ENCODE measurements at places on chromosomes 2 and 18.

- DNase-seq = no peak
These were observed 598 bp upstream of the CEP68 start for GRCh38 chr2:65055422-65056214.

- peak; percentile 24 for DNase-seq
These were observed 106.9 kb downstream of the FBXO15 start for GRCh38 chr18:74040459-74041332.

- no peak for DNase-seq
These were observed 543 bp upstream of the STARD7 start for GRCh38 chr2:96209011-96209728.

DNA sequence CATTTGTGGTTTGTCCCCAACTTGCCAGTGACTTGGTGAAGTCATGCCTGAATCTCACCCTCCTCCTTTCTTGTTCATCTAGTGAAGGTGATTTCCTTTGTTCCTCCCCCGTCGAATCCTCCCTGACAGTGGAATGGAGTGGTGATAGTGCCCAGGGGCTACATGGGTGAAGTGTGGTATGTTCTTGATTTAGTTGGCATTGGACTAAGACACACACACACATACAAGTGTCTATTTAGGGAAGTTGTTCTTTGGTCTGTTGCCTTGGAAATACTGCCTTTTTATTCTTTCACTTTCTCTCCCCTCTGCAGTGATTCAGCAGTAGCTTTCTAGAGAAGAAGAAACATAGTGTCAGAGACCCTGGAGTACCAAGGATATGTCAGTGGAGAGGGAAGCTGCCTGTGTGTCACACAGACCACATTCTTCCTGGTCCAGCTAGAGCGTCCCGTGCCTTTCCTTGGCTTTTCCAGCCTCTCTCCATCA lies 10.9 kb downstream of the INPP4A start:
- DNase-seq = no peak

- no peak for DNase-seq
These were observed 163.6 kb upstream of the COPS8 start for GRCh38 chr2:236922061-236922460.

DNA sequence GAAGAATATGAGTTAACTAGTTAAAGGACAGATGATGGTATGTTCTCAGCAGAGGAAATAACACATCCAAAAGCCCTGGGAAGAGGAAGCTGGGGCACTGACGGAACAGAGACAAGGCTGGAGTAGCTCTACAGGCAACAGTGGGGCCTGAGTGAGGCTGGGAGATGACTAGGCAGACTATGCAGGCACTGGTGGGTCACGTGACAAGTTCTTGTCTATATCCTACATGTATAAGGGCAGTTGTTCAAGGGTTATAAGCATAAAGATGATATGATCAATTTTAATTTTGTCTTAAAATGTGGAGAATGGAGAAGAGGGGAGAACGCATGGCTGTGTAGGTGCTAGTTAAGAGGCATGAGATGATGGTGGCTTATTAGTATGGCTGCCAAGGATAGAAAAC lies 68.6 kb downstream of the KCNS3 start:
- DNase-seq = no peak

DNA sequence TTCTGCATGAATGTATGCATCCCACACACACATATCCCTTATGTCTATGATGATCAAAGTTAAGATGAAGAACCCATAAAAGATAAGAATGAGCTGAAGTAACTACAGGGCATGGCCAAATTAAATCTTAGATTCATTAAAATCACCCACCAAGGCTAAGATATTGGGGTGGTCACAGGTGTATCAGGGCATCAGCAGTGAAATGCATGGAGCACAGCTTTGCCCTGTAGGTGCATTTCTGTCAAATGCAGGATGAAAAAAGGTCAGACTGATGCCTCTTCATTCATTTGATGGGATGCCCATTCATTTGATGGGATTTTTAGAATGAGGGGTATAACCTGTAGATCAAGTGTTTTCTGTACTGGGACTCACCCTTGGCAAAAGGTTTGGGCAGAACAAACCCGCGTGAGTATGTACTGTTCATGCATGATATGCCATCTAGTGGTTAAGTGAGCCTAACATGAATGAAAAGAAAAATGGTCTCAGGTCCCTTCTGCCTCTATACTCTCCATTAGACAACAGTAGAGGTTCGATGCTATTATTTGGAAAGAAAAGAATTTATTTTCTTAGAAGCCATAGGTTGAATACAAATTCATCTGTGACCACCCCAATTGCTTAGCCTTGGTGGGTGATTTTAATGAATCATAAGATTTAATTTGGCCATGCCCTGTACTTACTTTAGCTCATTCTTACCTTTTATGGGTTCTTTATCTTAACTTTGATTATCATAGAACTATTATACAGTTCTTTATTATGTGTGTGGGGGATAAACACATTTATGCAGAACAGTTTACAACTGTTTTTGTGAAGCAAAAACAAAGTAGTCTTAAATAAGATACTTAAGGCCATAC lies 43.2 kb upstream of the NOSTRIN start:
- DNase-seq = peak; percentile 36

- no peak for DNase-seq
These were observed 3.0 kb downstream of the CD8A start for GRCh38 chr2:86787736-86788135.

GRCh38 chr18:40152859-40153258 lies 1802.2 kb upstream of the PIK3C3 start:
- DNase-seq = no peak

GRCh38 chr2:143779021-143779420 lies 649.8 kb downstream of the ARHGAP15 start:
- DNase-seq = no peak

DNA sequence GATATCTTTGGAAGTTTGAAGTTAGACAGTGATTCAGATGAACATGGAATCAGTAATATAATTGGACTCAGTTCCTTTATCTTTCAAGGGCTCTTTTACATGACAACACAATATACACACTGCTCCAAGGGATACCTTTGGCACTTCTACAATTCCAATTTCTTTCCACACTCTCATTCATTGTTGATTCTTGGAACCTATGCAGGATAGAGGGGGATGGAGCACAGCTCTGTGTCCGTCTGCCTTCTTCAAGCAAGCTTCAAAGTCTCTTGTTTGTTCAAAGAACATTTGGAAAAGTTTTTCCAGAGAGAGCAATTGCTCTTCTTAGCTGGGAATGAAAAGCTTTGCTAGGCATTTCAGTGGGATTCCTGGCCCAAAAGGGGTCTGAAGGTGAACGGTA lies 276.2 kb upstream of the ZEB2 start:
- no peak for DNase-seq

- DNase-seq = no peak
These were observed 174.7 kb downstream of the ACKR3 start for GRCh38 chr2:236744281-236744705.

DNA sequence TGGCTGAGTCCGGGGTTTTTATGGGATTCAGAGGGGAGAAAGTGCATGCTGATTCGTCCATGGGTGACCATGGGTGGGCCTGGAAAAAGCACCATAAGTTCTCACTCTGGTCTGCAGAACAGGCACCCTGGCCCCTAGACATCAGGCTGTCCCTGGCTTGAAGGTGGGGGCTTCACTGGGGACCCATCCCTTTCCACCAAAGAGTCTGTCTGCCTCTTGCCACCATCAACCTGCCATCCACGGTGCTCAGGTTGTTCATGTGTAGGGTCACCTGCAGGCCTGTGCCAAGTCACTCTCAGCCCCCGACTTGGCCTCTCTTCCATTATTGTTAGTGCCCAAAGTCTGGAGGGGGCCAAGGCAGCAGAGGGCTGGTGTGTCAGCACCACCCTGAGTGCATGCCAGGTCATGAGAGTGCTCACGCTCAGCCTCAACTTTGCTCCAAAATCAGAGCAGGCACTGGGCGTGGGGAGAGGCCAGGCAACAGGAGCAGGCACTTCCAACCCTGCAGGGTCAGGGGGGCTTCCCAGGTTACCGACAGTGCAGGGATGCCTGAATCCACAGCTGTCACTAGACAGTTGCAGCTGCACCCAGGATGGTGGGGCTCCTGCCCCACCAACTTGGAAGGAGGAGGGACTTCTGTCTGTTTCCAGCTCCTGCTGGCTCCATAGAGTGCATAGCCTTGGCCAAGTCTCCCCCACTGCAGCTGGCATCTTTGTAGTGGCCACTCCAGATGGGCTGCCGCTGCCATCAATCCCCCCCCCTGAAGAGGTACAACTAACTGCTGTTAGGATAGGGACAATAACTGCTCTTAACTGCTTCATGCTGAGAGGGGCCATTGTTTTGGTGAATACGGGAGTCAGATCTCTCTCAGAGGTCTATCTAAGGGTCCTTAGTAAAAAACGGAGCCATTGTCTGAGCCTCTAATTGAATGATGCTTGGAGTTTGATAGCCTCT lies 209.3 kb downstream of the AKAIN1 start:
- no peak for DNase-seq

- DNase-seq = no peak
These were observed 247.8 kb upstream of the SIX2 start for GRCh38 chr2:45256867-45257641.

DNA sequence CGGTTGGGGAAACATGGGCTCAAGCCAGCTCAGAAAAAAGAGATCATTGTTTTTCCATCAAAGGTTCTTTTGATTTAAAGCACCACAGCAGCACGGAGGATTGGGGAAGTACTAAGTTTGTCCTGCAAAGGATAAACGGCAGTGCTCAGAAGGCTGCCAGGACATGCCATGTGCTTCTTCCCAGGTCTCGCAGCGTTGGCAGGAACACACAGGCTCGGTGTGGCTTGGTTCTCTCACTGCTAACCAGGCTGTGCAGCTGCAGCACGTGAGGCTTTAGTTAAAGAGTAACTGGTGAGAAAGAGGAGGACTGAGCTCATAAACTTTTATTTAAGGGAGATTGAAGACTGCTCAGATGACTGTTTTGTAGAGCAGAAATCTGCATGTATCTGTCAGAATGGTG lies 264.3 kb downstream of the TSN start:
- DNase-seq = no peak

DNA sequence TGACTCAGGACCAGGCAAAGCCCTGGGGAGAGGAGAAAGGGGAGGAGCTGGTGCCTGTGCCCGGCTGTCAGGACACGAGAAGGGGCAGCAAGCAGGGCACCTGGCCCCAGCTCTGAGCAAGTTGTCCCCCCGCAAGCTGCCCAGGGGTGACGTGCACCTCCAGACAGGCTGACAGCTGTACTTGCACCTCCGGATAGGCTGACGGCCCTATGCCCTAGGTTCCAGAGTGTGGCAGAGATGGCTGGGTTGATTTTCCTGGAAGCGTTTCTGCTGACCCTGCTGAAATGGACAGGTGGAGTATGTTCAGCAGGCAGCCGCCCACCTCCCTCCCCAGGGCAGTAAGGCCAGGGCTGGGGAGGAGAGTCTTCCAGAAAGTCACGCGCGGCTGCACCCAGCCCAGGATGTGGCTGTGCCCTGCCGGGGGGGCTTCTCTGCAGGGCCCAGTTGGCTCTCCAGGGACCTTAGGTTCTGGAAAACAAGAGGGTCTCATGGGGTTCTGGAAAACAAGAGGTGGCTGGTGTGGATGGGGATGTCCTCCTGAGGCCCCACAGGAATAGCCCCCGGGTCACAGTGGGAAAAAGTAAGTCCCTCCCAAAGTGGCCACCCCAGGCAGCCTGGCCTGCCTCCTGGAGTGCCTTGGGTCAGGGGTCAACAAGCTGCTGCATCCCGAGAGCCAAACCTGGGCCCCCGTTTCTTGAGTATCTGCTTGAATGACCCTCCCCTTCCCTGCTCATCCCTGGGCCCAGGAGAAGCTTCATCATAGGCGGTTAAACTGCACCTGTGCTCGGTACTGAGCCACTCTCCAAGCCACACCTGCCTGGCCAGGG lies 71.4 kb upstream of the OTOS start:
- no peak for DNase-seq

DNA sequence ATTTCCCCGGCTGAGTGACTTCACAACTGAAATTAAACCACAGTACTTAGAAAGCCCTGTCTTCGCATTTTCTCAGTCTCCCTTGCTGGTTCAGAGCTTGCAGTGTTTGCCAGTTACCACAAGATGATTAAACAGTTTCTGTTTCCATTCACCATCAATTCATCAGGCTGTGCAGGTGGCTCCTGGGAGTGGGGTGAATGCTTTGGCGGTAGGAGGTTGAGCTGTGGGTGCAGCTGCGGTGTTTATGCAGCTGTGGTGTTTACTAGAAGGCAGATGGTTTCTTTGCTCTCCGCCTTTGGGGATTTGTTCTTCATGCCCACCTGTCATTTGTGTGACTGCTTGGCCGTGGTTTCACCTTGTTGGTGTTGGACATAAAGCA lies 16.1 kb downstream of the ACOXL start:
- peak; percentile 69 for DNase-seq

DNA sequence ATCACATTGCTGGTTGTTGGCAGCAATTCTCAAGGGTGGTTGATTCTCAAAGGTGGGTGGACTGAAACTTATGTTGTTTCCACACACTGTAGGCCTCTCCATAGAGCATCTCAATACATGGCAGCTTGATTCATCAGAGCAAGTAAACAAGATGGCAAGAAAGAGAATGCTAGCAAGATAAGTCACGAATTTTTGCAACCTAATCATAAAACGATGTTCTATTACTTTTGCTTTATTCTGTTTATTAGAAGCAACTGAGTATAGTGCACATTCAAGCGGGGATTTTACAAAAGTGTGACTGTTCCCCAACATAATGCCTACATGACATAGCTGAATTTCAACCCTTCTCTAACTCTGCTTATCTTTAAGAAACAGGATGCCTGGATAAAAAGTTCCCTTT lies 136.2 kb downstream of the CCDC178 start:
- DNase-seq = no peak

GRCh38 chr2:167334146-167334742 lies 446.0 kb downstream of the XIRP2 start:
- no peak for DNase-seq

- no peak for DNase-seq
These were observed 513 bp downstream of the THOC1 start for GRCh38 chr18:267380-267687.

- no peak for DNase-seq
These were observed 132.7 kb upstream of the ASB18 start for GRCh38 chr2:236396818-236397350.

DNA sequence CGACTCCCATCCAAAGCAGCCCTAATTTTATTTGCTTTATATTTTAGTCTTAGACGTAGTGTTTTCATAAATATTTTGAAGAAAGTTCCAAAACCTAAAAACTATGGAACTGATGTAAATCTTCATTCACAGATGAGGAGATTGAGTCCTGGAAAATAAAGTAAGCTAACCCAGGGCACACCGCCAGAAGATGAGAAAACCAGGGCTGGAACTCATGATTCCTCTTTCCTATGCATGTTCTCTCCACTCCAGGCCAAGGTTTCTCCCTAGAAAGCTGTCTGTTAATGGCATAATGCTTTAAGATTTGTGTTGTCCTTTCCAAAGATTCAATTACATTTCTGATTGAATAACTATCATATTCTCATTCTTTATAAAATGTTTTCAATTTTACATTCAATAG lies 78.4 kb upstream of the ZC3H15 start:
- DNase-seq = no peak

DNA sequence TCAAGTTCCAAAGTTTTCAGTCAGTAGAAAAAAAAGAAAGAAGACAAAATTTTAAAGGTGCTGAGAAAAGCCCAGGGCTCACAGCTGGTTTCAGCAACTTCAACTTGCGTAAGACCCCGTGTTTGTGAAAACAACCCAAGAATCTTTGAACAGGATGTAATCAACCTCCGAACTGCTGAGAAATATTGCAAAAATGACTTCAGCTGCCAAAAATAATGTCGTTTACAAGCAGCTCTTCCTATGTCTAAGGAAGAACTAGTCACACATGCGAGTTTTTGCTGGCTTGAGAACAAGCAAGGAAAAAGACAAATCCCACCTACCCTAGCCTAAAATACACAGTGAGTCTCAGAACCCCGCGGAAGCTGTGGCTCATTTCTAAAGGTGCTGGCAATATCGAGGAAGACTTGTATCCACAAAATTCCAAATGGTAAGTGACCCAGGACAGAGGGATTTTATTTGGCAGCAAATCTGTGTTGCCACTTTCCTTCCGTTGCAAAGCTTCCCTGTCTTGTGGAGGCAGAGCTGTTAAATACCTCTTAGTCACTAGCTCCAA lies 59.8 kb upstream of the SLC8A1 start:
- no peak for DNase-seq
